ENCODE measurements at places on chromosomes 11 and 22.

DNA sequence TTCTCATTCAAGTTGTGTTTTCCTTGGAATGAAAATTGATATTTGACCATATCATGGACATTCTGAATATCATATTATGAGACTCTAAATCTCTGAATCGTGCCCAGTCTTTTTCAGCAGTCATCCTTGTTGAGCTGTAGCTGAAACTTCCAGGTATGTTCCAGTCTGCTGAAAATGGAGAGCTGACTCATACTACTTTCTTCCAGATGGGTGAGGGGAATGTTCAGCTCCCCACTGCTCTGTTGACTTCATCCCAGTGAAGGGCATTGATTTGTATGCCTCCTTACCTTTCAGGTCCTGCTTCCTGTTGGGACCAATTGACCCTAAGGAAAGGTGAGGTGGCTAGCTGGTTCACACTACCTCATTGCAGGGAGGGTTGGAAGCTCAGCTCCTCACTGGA lies 3.5 kb downstream of the OR5P2 start:
- DNase-seq = no peak

GRCh38 chr11:69703768-69704507 lies at the start of gene FGF19:
TSS of gene FGF19 (minus strand) at chr11:69704022. CDS start at chr11:69703876, 146 bp downstream.
- DNase-seq = no peak

DNA sequence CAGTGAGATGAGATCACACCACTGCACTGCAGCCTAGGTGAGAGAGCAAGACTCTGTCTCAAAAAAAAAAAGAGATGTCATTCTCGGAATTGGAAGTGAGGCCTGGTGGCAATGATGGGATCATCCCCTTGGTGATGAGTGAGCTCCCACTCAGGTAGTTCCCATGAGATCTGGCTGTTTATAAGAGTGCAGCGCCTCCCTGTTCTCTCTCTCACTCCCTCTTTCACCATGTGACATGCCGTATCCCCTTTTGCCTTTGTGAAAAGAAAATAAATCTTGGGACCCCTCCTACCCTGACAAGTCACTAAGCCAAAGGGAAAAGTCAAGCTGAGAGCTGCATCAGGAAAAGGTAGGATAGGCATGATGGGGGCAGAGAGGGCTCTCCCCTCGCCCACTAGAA lies 28.8 kb downstream of the ZNF70 start:
- DNase-seq = no peak

- no peak for DNase-seq
Observed at GRCh38 chr11:68569357-68569756, 108.8 kb downstream of the PPP6R3 start.

GRCh38 chr22:39714321-39714720 lies 143.8 kb downstream of the CACNA1I start:
- no peak for DNase-seq

DNA sequence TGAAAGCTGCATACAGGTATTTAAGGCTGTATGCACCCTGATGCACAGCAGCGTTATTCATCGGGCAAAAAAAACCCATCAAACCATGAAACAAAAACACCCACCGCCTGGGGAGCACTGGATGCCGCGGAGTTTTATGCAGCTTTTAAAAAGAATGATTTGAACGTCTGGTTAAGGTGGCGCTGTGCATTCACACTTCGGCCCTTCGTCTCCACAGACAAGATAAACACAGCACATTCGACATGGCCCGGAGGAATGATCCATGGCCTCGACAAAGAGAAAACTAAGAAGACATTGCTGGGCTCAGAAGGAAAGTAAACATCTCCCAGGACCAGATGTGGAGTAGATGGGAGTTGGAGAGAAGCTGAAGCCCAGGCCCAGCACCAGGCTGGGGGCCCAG lies 40.8 kb upstream of the GAL start:
- no peak for DNase-seq

GRCh38 chr22:45314786-45315185 lies 5.1 kb downstream of the FAM118A start:
- no peak for DNase-seq

- DNase-seq = no peak
Observed at GRCh38 chr11:133413703-133414102, 118.6 kb downstream of the OPCML start.

- peak; percentile 88 for DNase-seq
Observed at GRCh38 chr11:105910095-105910715, 111.8 kb downstream of the MSANTD4 start.

- DNase-seq = peak; percentile 83
Observed at GRCh38 chr22:45263463-45264269, 21.1 kb upstream of the UPK3A start.

GRCh38 chr11:6418557-6419008 lies 311 bp downstream of the APBB1 start:
- DNase-seq = no peak

DNA sequence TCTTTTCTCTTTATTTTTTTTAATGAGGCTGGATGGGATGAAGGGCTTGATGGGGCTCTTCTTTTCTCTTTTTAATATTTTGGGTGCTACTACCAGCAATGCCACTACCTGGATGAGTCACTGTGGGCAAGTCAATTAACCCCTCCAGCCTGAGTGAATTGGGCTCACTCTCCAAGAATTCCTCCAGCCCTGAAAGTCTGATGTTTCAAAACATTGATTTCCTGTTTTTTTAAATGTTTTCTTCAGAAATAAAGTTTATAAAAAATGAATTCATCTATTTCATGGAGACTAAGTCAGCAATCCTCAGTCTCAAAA lies 812 bp upstream of the OR5A2 start:
- no peak for DNase-seq

GRCh38 chr11:134527382-134528243 lies 115.6 kb upstream of the B3GAT1 start:
- DNase-seq = no peak

- no peak for DNase-seq
Observed at GRCh38 chr11:77167111-77167626, 39.1 kb downstream of the MYO7A start.

DNA sequence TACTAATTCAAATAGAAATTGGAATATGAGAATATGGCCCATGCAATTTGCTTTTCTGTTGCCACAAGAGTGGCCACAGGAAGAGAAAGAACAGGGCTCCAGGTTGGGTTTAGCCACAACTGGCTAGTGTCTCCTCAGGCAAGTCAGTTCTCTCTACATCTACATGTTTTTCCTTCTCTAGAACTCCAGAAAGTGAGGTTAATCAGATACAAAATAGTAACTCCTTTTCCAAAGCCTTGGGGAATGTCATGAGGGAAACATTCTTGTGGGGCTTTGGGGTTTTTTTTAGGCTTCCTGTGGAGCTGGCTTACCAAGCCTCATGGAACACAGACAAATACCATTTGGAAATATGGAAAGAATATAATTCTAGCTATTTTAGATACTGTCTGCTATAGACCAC lies 161.6 kb downstream of the NAV2 start:
- no peak for DNase-seq

GRCh38 chr11:843818-844692 lies 1.4 kb downstream of the TSPAN4 start:
- DNase-seq = peak; percentile 94

GRCh38 chr11:14288189-14288935 lies 70.6 kb downstream of the RRAS2 start:
- peak; percentile 84 for DNase-seq

GRCh38 chr11:1449490-1450243 lies 36.9 kb downstream of the MOB2 start:
- DNase-seq = no peak

- DNase-seq = no peak
Observed at GRCh38 chr11:36945384-36945783, 347.3 kb upstream of the RAG2 start.

GRCh38 chr22:47599753-47600152 lies 837.3 kb downstream of the TBC1D22A start:
- DNase-seq = no peak

- no peak for DNase-seq
Observed at GRCh38 chr11:67027483-67027930, 4.6 kb downstream of the SYT12 start.

DNA sequence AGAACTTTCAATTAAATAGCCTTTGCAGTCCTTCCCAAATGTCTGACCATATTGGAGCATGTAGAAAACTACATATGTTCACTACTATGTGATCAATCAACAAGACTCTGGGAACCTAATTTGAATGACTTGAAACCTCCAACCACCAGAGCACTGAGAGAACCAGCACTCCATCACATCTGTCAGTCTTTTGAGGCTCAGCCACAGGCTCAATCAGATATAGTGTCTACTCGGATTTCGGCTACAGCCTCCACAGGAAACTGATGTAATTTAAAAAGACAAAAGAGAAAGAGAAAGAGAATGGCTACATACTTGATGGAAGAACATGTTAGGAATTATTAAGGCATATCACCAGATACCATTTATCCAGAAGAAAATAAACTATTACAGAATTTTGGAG lies 859.0 kb downstream of the FAM181B start:
- no peak for DNase-seq

GRCh38 chr11:113338730-113339129 lies 24.3 kb downstream of the TTC12 start:
- no peak for DNase-seq

- DNase-seq = no peak
Observed at GRCh38 chr22:44336962-44337677, 24.4 kb upstream of the SHISAL1 start.

DNA sequence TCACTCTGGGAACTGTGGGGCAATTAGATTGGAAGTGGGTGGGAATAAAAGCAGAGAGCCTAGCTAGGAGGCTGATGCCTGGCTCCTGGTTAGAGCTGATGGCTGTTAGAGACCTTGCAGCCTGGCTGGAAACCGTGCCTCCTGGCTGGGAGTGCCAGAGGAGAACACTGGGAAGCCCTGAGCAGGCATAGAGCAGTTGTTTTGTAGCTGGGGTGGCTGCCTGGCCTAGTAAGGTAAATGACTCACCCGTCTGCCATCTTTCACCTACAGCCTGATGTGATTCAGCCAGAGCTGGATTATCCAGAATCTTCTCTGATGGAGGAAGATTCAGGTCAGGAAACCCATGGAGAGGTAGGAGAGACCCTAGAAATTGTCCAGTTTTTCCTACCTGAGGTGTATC lies 6.1 kb downstream of the UQCR10 start:
- DNase-seq = peak; percentile 41

- DNase-seq = no peak
Observed at GRCh38 chr11:34323601-34324000, 34.2 kb downstream of the ABTB2 start.

DNA sequence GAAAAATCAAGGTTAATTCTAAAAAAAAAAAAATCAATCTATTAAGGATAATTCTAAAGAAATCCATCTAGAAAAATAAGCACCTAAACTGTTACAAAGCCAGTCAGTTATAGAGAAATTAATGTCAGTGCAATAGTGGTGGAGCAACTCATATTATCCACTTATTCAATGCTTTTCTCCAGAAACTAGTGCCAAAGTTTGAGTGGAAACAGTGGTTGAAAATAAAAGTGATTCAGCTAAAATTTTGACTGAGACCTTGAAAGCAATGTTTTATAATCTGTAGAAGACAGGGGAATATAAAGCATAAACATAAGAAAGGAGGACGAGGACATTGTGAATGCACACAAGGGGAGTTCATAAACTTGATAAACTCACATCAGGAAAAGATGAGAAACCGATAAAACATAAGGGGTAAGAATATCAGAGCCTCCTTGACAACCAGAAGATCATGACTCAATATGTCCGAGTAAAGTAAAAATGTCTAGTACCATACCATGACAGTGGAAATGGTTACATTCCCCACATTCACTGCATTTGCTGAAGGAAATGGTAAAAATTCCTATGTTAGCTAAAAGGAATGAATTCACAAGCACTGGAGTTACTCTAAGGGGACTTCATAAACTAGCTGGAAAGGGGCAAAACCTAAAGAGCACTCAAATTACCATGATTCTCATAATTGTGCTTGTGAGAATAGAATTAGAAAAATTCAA lies 58.7 kb upstream of the SLC5A12 start:
- no peak for DNase-seq

DNA sequence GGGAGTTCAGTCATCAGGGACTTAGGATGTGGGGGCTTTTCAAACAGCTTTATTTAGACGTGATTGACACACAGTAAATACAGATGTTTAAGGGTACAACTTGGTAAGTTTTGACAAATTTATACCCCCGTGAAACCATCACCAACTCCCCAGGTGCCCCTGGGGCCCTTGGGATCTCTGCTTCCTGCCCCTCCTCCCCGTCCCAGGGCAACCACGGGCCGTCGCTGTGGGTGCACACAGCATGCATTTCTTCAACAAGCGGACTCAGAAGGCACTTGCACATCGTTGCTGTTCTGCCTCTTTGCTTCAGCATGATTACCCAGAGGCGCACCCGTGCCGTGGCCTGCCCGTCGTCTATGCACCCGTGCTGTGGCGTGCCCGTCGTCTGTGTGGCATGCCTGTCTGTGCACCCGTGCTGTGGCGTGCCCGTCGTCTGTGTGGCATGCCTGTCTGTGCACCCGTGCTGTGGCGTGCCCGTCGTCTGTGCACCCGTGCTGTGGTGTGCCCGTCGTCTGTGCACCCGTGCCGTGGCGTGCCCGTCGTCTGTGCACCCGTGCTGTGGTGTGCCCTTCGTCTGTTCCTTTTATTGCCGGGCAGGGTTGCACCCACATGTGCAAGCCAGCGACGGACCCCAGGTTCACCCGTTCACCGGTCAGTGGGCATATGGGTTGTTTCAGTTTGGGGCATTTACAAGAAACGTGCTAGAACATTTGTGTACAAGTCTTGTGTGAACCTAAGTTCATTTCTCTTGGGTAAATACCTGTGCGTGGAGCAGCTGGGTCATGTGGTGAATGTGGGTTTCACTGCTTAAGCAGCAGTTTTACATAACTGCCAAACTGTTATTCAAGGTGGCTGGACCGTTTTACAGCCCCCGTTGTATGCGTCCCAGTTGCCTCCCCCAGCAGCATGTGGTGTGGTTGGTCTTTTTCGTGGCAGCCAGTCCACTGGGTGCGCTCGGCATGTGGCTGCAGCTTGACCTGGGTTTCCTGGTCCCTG lies 8.3 kb downstream of the CD81 start:
- no peak for DNase-seq

- peak; percentile 42 for DNase-seq
Observed at GRCh38 chr11:2149864-2150847, 10.9 kb downstream of the INS start.

DNA sequence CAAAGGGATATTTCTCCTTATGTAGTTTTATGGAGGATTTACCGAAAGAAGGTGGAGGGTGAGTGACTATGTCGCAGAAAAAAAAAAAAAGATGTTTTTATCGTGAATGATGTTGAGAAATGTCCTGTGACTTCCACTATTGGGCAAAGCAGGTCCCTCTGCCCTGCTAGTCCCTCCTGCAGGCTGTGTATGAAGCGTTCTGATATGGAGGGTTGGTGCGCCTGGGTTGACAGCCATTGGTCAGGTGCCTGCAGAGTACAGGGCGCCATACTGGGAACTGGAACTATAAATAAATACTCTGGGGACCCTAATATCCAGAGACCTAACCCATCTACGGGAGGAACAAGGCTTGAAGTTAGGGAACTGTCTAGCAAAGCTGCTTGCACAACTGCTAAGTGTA lies 1.5 kb downstream of the IL17RA start:
- no peak for DNase-seq

GRCh38 chr22:28395920-28396753 lies 283.5 kb downstream of the TTC28 start:
- DNase-seq = peak; percentile 76

- peak; percentile 84 for DNase-seq
Observed at GRCh38 chr11:88320149-88320559, 17.4 kb downstream of the CTSC start.

GRCh38 chr11:20045098-20045688 lies 115.1 kb downstream of the DBX1 start:
- no peak for DNase-seq

Data from HCEC 1CT (cell line).